Activated CD4-positive, alpha-beta T cell treated with anti-CD3 and anti-CD28 coated beads, Interleukin-2, amount 10 ng/mL, durations not matched to agents 24 days and 14 days (primary cell): ENCODE measurements at places on chromosomes 16 and 17.
A peak's percentile ranks its signal among the peaks of the same experiment; 100 is the strongest.

- no peak for DNase-seq
These were observed 65.9 kb upstream of the TNRC6C start for GRCh38 chr17:77892469-77893143.

DNA sequence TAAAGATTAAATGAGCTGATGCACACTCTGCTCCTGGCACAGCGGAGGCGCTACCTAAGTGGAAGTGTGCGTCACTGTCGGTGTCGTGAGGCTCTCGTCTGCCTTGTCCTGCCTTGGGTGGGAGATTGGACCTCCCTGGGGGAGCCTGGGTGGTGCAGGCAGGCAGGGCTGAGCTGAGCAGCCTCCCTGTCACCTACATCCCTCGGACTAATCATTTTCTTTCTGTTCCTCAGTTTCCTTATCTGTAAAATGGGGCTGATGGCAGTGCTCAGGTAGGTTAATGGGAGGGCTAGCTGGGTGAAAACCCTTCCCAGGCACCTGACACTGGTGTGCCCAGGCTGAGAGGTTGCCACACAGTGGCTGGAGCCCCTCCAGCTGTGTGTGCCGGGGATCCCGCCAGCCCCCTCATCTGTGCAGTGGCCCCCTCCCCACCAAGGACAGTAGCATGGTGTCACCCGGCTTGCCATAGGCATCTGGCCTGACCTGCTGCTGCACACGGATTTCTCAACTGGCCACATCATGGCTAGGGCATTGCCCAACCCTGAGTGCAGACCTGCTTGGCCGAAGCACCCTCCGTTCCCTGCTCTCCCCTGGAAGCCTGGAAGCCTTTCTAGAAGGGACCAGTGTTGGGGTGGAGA is 4.3 kb downstream of the ADCY7 start:
- no peak for DNase-seq

DNA sequence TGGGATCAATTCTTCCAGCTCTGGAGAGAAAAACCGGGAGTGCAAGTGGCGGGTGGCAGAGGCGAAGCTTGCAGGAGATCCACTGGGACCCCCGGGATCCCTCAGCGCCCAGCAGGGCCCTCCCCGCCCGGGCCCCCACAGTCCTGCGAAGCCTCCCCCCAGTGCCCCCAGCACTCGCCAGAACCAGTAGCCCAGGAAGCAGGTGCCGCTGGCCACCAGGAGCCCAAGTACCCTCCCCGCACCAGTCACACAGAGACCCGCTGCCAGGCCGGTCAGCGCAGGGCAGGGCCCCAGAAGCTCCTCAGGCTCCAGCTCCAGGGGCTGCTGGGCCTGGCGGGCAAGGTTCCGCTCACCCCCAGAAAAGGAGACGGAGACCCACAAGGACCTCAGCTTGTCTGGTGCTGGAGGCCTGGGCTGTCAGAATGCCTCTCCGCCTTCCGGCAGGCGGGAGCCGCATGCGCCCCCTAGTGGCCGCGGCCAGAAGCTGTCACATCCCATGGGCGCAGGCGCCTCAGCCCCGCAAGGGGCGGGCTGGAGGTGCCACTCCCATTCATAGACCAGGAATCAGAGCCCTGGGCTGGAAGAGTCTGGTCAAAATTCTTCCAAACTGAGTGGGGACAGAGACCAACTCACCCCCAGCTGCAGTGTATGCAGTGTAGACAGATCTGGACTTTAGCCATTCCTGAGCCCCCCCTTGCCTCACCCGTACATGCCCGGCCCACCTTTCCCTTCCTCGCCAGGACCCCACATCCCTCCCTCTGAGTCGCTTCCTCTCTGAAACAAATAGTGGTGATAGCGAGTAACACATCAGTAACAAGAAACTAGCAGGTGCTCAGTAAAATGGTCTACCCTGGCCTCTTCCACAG is 1002.3 kb downstream of the KCNJ18 start:
- DNase-seq = no peak

GRCh38 chr16:47731252-47731651 is 270.1 kb downstream of the PHKB start:
- DNase-seq = peak; percentile 44

DNA sequence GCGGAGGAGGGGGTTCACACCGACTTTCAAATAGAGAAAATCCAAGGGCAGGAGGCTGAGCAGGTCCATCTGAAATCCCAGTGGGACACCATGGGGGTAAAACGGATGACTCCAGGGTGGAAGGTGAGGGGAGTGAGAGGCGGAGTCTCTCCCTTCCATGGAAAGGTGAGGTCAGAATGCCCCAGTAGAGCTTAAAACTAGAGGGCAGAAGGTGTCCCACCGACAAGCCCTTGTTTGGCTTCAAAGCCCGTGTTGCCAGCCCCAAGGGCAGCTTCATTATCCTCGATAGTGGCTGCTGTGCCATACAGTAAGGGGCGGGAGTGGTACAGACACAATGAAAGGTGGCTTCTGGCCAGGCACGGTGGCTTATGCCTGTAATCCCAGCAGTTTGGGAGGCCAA is 55.7 kb downstream of the CNGB1 start:
- no peak for DNase-seq

GRCh38 chr16:74601126-74601871 is 5.6 kb downstream of the GLG1 start:
- DNase-seq = peak; percentile 91

GRCh38 chr17:28875848-28876550 is 21.2 kb downstream of the ERAL1 start:
- no peak for DNase-seq

GRCh38 chr16:16073891-16074881 is 124.8 kb downstream of the ABCC1 start:
- DNase-seq = no peak

DNA sequence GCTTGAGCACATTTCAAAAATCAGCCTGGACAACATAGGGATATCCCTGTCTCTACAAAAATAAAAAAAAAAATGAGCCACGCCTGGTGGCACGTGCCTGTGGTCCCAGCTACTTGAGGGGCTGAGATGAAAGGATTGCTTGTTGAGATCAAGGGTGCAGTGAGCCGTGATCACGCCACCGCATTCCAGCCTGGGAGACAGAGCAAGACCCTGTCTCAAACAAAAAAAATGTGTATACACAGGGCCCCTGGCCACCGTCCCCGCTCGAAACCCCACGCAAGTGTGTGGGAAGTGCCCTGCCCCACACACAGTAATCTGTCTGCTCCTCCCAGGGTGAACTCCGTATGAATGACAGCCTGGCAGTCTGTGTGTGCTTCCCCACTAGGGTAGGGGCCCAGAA is 93.0 kb upstream of the RPL38 start:
- DNase-seq = no peak

DNA sequence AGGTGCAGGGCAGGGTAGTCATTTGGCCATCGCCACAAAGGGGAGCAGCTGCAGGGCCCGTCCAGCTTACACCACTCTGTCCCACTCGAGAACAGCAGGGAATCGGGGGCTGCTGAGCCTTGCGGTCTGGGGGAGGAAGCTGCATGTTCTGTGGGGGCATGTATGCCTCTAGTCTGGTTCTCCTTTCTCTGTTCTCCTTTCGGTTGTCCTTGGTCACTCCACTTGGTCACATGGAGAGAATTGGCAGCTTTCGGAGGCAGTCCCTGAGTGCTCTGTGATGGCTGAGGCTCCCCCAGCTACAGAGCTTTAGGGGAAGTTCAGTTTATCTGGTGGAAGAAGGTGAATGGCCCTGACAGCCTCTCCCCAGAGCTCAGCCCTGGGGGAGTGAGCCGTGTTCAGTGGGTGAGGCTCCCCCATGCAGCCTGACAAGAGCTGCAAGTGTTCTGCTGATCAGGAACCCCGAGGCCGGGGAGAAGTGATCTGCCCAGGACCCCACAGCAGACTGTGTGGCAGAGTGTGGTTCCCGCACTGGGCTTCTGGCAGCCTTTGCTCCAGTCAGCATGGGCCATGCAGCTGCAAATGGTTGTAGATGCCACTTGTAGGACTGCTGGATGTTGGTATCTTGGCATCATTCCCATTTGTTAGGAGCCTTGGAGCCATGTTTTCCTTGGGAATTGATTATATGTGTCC is 22.3 kb upstream of the SMPD3 start:
- no peak for DNase-seq
